Upper lobe of left lung (tissue), 6 donors: ENCODE measurements at places on chromosomes 4 and X.
A peak's percentile ranks its signal among the peaks of the same experiment; 100 is the strongest.

- DNase-seq, result no peak
These were observed 95.2 kb downstream of the LARP7 start for GRCh38 chr4:112732142-112732541.

- no peak for DNase-seq
These were observed 270.1 kb downstream of the PTTG2 start for GRCh38 chr4:38230121-38230801.

DNA sequence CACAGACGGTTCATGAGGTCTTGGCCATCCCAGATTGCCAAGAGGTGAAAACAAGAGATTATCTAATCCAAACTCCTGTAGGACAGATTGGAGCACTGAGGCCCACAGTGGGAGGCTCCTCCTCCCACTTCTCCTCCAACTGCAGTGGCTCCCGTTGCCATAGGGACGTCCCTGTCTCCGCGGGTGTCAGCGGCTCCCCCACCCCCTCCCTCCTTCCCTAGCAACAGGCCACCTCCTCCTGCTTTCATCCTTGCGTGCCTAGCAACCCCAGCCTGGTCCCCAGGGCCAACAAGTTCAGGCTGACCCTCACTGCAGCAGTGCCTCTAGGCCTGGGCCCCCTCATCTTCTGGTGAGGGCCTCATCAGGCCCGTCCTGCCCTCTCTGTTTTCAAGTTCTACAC lies 6.8 kb upstream of the IQSEC2 start:
- no peak for DNase-seq

DNA sequence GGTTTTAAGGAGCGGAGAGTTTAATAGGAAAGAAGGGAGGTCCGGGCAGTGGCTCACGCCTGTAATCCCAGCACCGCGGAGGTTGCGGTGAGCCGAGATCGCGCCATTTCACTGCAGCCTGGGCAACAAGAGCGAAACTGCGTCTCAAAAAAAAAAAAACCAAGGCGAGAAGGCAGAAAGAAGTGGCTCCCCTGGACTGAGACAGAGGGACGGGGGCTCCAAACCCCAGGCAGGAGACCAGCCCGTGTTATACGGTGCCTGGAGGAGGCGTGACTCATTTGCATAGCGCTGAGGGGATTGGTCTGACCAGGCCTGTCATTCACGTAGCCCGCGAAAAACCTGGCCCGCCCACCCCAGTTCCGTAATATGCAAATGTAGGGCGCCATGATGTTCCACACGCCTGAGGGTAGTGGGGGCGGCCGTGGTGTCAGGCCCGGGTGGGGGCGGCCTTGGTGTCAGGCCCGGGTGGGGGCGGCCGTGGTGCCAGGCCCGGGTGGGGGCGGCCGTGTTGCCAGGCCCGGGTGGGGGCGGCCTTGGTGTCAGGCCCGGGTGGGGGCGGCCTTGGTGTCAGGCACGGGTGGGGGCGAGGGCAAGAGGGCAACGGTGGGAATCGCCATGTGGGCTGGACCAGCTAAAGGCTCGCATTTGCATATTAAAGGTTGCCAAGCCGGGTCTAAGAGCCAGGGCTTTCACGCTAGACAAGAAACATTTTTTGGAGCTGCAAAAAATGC lies 2.1 kb downstream of the PLCXD1 start:
- peak; percentile 93 for DNase-seq
